ENCODE measurements at places on chromosomes 3 and 15. TPM values are rescaled to one million over a fixed set of nuclear protein-coding genes. Genes with fewer than 3 reads are reported as not detected.

- no peak for DNase-seq
Observed at GRCh38 chr3:24067483-24067882, 122.4 kb downstream of the NR1D2 start.

DNA sequence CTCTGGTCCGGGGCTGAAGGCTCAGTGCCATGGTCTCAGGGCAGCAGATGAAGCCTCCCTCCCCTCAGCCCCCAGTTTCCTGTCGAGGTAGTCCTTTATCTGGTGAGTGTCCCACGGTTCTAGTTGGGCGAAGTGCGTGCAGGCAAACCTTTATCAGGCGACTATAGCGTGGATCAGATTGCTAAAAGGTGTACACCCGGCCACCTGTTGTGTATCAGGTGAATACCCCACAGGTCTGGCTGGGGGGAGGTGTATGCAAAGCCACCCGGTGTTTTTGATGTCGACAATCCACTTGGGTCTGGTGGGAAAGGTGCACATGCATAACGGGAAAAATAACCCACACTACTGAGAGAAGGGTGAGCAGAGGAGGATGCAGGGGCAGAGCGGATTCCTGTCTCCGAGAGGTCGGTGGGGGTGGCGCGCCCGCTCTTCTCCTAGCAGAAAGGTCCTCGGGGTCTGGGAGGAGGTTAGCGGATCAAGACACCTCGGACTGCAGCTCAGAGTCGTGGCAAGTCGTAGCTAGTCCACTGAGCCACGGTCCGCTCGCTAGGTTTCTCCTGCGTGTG, 507 bp downstream of the SLC12A6 start:
- DNase-seq = no peak

DNA sequence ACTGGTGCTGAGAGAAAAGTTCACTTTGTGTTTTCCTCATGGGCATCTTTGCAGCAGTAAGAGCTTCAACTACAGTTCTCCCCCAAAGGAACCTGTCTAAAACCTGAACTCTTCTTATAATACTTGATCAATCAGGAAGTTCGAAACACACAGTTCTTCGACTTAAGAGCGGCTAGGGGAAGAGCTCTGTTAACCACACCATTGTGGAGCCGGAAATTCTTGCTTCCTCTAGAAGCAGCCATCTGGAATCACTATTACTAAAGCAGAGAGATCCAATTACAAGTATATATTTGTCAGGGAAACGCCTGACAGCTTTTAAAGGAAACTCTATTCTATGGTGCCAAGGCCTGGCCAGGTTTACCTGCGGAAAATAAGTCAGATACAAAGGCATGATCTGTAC, 337.3 kb upstream of the CBLB start:
- DNase-seq = peak; percentile 67

GRCh38 chr15:62940093-62940754, 102.3 kb upstream of the TPM1 start:
- no peak for DNase-seq

DNA sequence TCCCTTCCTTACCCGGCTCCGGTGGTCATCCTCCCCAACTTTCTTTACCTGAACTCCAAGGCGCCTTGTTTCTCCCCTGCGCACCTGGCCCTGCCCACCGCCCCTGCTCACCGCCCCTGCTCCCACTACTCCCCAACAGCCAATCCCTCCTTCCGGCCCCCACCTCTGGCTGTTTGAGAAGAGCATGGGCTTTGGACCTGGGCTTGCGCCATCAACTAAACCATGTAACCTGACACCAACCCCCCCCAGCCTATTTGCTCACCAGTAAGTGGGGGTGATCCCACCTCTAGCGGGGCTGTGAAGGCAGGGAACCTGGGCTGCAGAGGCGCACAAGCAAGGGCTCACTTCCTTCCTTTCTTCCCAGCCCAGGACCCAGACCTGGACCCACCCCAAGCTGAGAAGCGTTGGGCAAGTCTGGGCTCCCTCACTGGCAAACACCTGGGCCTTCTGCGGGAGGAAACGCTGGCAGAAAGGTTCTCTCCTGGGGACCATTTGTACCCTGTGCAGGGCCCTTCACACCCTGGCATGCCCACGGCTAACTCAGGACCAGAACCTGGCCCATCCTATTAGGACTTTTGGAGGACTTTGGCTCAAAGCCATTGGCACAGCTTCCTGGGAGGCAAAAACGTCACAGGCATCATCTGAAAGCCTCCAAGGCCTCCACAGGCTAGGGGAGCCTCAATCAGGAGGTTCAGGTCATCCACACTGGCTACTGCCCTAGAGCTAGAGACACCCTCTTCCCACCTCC, at the start of gene PLXNB1:
PLXNB1 (minus strand) TSS at position 127 of the 748 bp plus-strand sequence. CDS start 5,475 bp downstream, outside the sequence.
- peak; percentile 87 for DNase-seq

DNA sequence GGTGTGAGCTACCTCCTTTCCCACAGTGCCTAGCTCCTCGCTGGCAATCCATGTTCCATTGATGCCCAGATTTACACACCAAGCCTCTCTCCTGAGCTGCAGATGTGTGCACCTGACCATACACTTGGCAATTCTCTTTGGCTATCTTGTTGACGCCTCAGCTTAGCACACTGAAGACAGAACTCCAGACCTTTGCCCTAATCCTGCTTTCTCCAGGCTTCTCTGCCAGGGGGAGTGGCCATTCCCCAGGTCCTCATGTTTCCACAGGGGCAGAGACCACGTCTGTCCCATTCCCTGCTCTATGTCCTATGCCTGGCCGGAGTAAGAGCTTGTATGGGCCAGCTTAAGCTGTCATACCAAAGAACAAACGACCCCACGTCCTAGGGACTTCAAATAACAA, 30.2 kb upstream of the ALDH1L1 start:
- DNase-seq = no peak

The DOCK3 gene
- total RNA-seq = 0.69 TPM
